ENCODE measurements at places on chromosomes 1 and 21.
A peak's percentile ranks its signal among the peaks of the same experiment; 100 is the strongest.

- no peak for DNase-seq
These were observed 18.8 kb upstream of the ARHGEF10L start for GRCh38 chr1:17520473-17521319.

DNA sequence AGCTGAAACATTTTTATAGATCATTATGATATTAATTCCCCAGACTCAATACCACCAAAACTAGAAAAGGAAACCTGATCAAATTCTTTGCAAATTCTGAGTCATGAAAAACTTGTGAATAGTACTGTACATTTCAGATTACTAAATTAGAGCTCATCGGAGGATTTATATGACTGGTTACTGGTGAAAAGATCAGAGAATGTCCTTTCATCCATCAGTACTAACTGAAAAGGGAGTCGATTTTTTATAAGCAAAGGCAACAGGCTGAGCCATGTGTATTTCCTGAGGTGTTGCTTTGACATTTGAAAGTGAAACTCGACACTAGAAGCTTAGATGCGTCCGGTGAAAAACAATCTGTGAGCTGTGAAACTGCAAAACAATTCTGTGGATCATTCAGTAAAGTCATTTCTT lies 155.7 kb downstream of the TNFSF18 start:
- no peak for DNase-seq

DNA sequence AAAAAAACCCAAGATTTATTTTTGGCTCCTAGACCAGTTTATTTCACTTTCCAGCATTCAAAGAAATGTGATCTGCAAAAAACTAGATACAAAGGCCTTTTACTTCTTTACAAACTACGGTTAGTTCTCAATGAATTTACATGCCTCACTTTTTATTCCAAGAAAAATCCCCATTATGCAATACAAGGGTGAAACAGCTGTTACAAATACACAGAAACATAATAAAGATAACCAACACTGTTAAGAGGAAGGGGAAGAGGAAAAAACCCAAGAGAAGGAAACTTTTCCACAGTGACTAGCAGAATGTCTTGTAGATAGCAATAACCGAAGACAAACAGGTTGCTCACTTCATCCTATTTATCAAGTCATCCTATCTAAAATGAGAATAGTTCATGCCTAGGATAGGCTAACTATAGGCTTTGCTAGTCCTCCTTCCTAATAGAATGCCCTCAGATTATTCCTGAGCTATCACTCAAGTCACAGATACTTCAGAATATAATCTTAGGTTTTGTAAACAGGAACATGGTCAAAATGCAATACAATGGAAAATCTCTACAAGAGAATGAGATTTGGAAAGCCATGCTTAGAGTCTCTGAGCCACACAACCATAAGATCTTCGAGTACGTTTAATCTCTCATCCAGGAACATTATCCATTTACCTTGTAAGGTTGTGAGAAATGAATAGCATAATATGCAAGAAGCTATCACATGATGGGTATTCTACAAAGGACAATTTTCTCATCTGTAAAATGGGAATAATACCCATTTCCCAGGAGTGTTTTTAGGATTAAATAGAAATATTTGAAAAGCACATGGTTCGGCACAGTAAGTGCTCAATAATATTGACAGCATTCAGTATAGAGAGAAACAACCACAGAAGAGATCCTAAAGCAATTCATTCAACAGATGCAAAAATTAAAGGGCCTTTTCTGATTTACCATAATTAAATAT lies 5.4 kb downstream of the PNRC2 start:
- no peak for DNase-seq

GRCh38 chr1:23792151-23792945 lies 1.4 kb downstream of the LYPLA2 start:
- no peak for DNase-seq

DNA sequence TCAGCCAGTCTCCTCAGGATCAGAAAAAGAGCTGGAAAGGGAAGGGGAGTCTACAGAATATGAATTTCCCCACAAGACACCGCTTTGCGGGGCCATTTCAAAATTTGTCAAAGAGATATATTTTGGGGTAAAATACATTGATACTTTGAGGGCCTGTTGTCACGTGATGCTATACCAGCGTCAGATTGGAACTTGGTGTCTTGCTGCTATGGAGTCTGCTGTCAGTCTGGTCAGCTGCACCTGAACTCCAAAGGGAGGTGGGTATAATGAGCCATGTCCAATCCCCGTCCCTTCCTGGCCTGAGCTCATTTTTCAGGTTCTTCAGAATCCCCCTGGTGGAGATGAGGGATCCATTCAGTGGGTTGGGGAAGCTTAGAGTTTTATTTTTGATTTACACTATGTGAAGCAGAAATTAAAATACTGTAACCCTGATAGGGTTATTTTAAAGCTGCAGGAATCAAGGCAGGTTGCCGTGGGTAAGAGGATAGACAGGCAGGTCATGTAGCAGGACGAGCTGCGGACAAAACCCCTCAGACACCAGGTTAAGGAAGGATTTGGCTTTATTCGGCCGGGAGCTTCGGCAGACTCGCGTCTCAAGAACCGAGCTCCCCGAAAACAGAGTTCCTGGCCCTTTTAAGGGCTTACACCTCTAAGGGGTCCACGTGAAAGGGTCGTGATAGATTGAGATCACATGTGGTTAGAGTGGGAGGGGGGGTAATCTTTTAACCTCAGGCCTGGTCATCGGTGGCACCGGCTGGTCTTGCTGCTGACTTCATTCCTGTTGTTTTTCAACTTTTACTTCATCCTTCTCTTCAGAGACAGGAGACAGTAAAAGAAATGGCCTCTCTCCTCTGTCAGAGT lies 2.2 kb upstream of the POFUT2 start:
- DNase-seq: peak; percentile 50

- no peak for DNase-seq
These were observed 42.9 kb downstream of the STYXL2 start for GRCh38 chr1:167136806-167137205.

DNA sequence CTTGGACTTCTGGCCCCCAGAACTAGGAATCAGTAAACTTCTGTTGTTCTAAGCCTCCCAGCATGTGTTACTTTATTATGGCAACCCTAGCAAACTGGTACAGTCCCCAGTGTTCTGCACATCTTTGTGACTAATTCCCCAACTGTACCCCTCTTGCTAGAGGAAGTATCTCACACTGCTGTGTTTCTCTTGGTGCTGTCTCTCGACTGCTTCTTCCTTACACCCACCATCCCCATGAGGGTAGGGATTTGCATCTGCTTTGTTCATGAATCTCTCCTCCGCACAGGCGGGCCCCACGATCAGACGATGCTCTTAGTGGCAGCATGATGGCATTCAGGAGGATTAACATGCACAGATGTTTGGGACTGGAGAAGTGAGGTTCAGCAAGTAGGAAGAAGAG lies 46.7 kb downstream of the CLIC6 start:
- DNase-seq: no peak

- no peak for DNase-seq
These were observed 67.3 kb downstream of the OBSCN start for GRCh38 chr1:228275179-228275429.
